ENCODE measurements at places on chromosomes 11 and 22.

DNA sequence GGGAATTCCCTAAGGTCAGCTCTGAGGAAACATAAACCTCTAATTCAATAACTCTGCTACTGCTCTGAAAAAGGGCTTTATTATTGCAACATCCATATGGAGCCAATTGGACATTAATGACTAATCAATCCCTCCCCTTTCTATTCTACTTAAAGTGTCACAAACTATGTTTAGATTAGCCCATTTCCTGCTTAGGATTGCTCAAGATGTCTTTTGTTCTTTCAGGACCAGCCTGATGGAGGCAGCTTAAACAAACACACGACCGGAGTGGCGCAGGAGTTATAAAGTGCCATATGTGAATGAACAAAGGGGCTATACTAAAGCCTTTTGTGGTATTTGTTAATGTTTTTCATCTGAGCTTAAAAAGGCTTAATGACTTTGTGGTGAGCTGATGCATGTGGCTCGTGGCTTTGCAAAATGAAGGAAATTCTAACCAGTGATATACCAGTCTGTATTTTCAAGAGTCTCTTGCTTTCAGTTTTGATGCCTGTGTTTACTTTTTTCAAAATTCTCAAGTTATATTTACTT, 354.4 kb downstream of the SOX6 start:
- no peak for DNase-seq

GRCh38 chr11:45405916-45406670, 120.0 kb upstream of the SYT13 start:
- DNase-seq: no peak

DNA sequence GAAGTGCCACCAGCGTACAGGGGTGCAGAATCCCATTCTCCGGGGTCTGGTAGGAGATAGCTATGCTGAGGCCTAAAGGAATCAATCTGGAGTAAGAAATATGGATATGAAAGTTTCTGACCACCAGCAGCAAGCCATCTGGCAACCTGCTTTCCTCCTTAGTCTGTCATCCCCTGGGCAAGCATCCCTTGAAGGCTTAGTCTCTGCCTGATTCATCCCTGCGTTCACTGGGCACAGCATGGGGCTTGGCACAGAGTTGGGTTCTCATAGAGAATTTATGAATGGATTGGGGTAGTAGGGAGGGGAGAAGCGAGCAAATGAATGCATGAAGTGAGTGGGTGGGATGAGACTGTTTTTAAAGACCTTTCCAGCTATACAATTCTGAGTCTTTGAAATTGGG, 85.8 kb upstream of the NARS2 start:
- no peak for DNase-seq

GRCh38 chr22:21067901-21068680, 22.3 kb downstream of the LRRC74B start:
- DNase-seq: no peak

GRCh38 chr11:61146416-61146815, 14.8 kb downstream of the VPS37C start:
- DNase-seq: no peak

DNA sequence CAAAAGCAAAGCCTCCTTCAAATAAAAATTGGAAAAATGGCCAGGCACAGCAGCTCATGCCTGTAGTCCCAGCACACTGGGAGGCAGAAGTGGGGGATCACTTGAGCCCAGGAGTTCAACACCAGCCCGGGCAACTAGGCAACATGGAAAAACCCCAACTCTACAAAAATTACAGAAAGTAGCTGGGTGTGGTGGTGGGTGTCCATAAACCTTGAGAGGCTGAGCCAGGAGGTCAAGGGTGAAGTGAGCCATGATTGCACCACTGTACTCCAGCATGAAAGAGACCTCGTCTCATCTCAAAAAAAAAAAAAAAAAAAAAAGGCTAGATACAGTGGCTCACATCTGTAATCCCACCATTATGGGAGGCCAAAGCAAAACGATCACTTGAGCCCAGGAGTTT, 22.3 kb downstream of the DDX6 start:
- DNase-seq: no peak

- no peak for DNase-seq
These were observed 8.0 kb upstream of the FADD start for GRCh38 chr11:70194792-70195791.

DNA sequence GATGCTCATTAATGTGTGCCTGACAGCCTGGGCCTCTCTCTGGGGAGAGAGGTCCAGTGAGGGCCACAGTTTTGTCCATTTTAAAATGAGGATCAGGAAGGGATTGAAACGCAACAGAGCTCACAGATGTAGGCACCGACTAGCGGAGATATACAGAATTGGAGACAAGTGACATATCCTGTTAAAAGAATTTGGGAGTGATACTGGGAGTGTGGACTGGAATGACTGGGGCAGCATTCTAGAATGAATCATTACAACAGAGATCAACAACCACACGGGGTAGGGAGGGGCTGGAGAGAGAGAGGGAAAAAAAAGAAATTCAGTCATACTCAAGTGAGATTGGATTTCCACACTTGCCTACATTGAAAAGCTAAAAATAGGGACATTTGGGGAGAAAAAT, 2.5 kb upstream of the NCAM1 start:
- peak; percentile 29 for DNase-seq

DNA sequence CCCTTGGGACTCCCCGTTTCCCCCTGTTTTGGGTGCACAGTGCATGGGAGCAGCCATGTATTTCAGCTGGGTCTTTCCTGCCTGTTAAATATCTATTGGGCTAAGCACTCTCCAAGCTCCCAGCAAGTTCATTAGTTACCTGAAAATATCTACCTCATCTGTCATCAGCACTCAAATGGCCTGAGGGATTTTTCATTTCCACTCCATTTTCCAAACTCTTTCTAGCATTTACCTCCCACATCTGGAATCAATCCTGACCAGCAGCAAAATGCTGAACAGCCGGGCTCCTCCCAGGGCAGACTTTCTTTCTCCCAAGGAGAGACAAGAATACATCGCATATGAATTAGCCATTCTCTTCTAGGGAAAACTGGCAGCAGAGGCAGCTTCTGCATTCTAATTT, 273.5 kb upstream of the MPPED2 start:
- DNase-seq: no peak

DNA sequence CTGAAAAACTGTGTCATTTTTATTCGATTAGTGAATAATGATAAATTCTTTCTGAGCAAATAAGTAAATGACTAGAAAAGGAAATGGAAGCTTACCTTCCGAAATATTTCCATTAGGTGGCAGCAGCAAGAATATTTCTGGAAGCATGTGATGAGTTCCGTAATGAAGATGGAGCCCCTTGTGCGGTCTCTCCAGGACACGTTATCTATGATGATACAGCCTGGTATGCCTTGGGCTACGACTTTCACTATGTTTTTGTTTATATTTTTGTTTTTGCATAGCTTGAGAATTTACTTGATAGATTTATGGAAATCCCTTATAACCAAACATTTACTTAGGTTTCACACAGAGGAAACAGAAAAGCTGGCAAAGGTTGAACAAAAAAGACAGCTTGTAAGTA, 25.7 kb downstream of the CASP5 start:
- DNase-seq: no peak

- DNase-seq: no peak
These were observed 2.0 kb downstream of the LRRC4C start for GRCh38 chr11:41457216-41458014.

- DNase-seq: no peak
These were observed 12.8 kb downstream of the CAPRIN1 start for GRCh38 chr11:34064291-34064690.

DNA sequence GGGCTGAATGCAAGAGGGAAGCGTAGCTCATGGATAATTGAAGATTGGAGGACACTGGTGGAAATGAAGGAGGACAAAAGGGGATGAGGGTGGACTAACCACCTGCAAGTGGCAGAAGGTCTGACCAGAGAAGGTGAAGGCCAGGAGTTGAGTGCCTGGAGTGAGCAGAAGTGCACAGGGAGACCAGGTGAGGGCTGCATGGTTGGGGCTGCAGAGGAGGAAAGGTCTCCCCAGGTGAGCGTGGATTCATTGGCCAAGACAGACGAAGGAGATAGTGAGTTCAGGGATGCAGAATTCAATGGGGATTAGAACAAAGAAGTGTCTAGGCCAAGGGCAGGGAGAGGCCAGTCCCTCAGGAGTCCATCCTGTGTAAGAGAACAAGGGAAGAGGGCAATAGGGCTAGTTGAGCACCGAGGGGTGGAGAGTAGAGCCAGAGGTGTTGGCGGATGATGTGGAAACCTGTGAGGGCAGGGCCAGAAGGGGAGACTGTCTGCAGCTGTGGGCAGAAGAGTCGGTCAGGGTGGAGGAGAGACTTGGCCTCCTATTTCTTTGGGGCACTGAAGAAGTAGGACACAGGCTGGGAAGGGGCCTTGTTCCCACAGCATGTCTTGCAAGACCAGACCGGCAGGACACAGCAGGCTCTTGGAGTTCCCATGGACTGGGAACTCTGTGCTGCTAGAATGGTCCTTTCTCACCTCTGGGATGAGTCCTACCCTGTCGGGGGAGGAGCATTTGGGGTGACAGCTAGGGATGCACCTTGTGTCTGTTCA, 6.7 kb downstream of the TRIM29 start:
- DNase-seq: no peak

DNA sequence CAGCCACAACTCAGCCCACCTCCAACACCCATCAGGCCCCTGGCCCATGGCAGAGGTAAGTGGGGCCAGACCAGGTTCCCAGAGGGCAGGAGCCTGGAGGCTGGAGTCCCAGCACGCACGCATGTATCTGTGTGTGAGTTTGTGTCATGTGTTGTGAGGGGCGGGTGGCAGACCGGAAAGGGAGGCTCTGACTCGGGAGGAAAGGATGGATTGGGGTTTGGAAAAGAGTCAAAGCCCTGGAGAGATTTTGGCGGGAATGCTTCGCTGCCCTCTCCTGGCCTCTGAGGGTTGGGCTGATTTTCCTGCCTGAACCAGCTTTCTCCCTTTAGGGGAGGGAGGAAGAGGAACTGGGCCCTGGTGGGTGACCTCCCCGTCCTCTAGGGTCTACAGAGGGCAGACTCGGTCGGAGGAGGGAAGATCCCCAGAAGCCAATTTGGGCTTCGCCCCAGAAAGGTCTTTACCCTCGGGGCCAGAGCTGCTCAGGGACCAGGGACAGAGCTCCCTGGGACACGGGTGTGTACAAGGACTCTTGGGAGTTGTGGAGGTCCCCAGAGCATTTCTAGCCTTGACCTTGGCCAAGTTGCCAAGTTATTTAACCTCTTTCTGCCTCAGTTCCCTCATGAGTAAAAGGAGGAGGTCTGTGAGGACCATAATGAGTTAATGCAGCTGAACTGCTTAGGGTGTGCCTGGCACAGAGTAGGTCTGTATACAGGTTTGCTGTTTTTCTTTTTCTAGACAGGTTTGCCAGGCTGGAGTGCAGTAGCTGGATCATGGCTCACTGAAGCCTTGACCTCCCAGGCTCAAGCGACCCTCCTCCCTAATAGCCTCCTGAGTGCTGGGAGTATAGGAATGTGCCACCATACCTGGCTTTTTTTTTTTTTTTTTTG, 6.9 kb downstream of the C11orf68 start:
- peak; percentile 68 for DNase-seq

- no peak for DNase-seq
These were observed 13.1 kb downstream of the NPTXR start for GRCh38 chr22:38830845-38831108.

DNA sequence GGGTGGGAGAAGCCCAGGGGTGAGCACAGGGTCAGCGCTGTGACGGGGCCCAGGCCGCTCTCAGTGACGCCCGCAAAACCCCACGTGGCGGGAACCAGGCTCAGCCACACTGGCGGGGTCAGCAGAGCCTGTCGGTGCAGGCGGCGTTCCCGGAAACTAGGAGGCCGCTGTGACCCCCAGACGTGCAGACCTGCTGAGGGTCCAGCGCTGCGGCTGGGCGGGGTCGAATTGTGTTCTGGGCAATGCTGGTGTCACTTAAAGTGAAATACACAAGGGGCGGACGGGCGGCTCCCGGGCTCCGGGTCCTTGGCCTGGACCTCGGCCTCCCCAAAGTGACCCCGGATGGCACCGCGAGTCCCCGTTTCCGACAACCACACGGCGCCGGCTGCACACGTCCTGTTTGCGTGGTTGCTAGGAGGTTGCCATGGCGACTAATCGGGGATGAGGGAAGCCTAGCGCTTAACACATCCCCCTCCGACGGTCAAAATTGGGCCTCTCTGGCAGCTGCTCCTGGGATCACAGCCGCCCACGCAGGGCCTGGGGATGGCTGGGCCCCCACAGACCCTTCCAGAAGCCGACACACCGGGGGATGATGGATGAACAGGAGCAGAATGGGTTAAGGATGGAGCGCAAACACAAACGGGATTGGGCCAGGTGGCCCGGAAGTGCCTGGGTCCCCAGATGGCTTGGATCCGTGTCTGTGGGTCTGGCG, 81.7 kb upstream of the PRR5 start:
- no peak for DNase-seq

DNA sequence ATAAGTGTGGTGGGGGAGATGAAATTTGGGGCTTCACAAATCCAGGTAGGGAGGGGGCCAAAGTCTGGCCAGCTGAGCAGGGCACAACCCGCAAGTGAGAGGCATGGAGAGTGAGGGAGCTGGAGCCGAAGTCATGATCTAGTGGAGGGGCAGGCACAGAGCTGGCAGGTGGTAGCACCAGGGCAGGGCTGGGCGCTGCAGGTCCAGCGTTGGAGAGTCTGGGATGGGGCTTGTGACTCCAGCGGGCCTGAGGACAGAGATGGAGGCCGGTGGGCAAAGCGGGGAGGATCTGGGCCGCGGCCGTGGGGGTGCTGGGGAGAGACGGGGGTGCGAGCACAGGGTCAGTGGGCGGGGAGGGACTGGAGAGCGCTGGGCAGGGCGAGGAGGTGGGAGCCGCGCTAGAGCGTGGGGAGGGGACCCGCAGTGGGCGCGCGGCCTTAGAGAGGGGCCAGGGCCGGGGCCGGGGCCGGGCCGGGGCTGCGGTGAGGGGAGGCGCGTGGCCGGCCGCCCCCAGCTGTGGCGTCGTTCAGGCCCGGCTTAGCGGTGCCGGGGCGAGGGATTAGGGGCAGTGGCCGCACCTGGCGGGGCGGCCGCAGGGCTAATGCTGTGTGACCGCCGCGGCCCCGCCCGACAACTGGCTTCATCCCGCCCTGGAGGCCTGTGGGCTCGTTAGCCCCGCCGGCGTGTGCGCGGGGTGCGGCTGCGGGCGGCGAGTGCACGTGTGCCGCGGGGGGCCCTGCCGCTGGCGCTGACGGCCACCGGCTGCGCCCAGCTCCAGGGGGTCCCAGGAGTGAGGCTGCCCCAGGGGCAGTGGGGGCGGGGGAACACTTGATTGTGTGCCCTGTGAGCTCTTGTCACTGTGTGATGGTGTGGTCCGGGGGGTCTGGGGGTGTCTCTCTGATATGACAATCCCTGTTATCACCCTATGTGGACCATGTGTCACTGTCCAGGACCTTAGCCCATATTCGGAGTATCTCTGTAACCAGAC, 23.6 kb upstream of the MYOD1 start:
- no peak for DNase-seq

- peak; percentile 13 for DNase-seq
These were observed 789.4 kb upstream of the KIRREL3 start for GRCh38 chr11:127789927-127790326.

DNA sequence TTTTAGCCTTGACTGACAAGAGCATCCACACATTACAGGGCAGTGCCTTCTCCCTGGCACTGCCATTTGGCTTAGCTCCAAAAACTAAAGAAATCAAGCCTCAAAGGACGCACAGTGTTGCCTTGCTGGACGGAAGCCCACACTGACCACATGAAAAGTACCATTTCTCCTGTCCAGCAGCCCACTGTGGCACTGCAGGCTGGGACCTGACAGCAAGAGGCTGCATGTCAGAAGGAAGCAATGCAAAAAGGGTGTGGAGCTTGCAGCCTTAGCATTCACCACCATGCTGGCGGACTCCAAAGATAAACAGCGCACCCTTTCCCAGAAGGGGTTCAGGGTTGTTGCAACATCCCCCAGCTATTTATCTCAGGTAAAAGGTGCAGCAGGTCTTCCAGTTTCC, 109.3 kb upstream of the BMAL1 start:
- DNase-seq: no peak
